ENCODE measurements at places on chromosomes 3 and 15.

- no peak for DNase-seq
These were observed 151.1 kb upstream of the PRR20G start for GRCh38 chr3:127438951-127439350.

DNA sequence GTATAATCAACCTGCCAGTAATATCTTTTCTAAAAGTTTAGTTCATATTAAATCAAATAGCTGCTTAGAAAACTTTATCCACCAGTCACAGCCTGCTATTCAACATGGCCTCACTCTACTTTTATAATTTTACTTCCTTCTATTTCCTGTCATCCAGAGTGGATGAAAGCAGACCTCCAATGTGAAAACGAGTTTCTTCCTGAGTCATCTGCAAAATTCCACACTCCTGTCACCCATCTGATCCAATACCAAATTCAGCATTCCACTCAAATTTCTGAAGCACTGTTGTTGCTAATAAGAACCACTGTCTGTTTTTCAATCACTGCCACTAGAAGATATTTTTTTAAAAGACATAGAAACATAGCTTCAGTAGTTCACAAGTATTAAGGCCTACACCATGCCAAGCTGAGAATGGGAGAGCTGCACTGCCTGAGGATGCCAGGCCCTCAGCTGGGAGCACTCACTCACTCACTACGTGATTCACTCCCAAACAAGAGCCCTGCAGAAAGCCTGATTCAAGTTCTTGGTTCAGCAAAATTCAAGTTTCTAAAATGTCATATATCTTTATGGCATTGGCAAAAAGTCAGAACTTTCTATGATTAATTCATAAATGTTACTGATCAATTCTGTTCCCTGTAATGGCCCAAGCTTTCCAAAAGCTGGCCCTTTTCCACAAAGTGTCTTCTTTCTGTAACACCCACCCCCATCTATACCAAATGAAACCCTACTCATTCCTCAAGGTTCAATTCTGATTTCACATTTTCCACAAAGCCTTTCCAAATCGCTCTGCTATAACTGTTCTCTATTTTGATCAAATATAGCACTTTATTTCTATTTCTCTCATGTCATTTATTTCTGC, 82.9 kb downstream of the FSIP1 start:
- no peak for DNase-seq

GRCh38 chr3:37474901-37475331, 300.5 kb upstream of the LRRFIP2 start:
- DNase-seq = no peak

- DNase-seq = no peak
These were observed 1.8 kb downstream of the MAP1A start for GRCh38 chr15:43519196-43519595.

DNA sequence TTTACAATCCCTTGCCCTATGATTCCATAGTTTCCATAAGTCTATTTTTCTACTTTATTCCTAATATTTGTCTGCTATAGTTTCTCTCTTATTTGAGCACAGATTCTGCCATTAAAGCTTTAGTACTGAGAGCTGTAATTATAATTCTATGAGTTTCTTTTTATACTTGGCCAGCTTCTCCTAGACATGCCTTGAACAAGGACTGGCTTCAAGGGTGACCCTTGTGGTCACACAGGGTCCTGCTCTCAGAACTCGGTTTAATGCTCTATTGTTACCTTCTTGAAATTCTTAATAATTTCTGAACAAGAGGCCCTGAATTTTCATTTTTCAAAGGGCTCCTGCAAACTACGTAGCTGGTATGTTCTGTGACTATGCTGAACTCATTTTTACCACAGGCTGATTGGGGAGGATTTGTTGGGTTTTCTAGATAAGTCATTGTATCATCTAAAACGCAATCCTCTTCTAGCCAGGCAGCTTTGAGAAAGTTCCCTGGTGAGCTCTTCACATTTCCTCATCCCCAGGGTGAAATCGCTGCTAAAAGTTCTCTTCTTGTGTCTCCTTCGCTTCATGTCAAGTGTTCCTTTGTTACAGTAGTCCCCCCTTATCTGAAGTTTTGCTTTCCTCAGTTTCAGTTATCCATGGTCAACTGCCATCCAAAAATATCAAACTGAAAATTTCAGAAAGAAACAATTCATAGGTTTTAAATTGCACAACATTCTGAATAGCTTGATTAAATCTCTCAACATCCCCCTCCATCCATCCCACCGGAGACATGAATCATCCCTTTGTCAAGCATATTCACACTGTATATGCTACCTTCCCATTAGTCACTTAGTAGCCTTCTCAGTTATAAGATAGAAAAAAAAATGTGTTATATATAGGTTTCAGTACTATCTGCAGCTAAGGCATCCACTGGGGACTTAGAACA, 12.6 kb upstream of the PLCL2 start:
- DNase-seq = no peak

- no peak for DNase-seq
These were observed 127.0 kb downstream of the CPNE4 start for GRCh38 chr3:131907796-131908195.

GRCh38 chr3:24722087-24722486, 227.4 kb upstream of the THRB start:
- DNase-seq = no peak

DNA sequence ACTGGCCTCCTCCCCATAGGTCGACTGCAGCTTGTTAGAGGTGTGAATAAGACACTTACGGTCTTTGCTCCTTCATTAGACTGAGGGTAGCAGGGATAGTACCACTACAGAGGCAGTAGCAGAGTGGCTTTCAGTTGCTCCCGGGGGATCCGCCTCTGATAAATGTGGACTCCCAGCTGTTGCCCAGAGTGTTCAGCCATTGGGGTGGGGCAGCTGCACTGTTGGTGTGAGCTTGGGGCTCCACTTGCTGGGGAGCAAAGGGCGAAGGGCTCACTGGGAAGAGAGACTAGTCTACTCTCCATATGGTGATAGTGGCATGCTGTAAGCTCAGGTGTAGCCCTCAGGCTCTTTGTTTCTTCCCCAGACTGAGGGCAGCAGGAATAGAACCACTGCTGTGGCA, 239.1 kb downstream of the LRRN1 start:
- no peak for DNase-seq

- no peak for DNase-seq
These were observed 78.4 kb upstream of the MRPS22 start for GRCh38 chr3:139265131-139266016.

- DNase-seq = no peak
These were observed 273.3 kb downstream of the ZNF385D start for GRCh38 chr3:21477541-21478288.
